ENCODE measurements at places on chromosomes 2 and 18. TPM values are rescaled to one million over a fixed set of nuclear protein-coding genes. Genes with fewer than 3 reads are reported as not detected.
A peak's percentile ranks its signal among the peaks of the same experiment; 100 is the strongest.

DNA sequence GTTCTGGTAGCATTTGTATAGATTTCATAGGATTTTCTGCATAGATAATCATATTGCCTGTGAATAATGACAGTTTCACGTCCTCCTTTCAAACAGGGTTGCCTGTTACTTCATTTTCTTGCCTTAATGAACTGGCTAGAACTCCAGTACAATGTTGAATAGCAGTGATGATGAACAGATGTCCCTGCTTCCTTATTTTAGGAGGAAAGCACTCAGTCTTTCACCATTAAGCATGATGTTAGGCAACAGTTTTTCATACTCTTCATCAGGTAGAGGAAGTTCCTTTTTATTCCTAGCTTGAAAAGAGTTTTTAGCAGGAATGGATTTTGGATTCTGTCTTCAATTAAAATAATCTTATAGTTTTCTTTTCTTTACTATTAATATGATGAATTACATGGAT is 39.7 kb downstream of the C2orf76 start:
- no peak for DNase-seq

DNA sequence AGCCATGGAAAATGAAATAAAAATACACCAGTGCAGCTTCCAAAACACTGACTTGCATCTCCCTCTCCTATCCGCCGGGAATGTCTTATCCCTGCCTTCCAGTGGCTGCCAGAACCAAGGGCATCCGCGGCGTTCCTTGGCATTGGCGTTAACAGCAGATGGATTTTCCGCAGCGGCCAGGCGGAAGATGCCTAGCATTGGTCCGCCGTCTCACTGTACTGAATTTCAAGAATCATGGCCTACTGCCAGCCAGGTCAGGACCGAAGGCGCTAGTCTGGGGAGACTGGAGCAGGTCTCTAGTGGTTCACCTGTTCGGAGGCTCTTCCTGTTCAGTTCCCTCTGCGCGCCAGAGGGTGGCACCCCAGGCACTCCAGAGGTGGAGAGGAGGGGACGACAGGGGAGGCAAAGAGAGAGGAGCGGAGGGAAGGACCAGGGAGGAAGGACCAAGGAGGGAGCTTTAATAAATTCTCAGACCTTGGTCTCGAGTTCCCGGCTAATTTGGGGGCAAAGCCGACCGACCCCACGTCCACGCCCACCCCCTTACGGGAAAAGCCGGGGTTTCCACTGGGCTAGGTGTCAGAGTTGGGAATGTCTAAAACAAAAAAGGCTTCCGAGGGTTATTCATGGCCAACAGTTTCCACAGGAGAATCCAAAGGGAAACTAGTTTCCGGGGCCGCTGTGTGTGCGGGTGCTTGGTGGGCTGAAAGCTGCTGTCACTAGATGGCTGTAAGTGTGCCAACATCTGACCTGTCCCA is 3.7 kb upstream of the BCL2L11 start:
- peak; percentile 77 for DNase-seq

GRCh38 chr2:119864318-119864717 is 104.6 kb downstream of the PTPN4 start:
- no peak for DNase-seq

Gene SLC4A3
- total RNA-seq: 5.6 TPM

Gene KCTD18
- 16.4 TPM for total RNA-seq

DNA sequence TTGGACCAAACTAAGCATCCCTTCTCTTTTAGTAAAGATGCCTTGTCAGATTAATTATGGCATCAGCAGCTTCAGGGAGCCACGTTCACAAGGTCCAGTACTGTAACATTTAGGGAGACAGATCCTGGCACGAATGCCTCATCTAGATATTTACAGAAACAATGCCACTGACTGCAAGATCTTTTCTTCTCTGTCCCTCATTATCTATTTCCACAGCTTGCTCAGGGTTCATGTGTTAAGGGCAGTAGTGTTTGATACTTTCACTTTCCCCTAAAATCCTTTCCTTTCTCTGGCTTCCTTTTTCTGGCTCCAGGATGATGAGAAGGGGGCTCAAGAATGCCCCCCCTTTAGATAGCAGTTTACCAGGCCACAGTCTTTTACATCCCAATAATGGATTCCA is 393.9 kb downstream of the BCL11A start:
- no peak for DNase-seq

Gene NYAP2
- total RNA-seq: not detected

Gene OSR1
- total RNA-seq: 2.2 TPM

DNA sequence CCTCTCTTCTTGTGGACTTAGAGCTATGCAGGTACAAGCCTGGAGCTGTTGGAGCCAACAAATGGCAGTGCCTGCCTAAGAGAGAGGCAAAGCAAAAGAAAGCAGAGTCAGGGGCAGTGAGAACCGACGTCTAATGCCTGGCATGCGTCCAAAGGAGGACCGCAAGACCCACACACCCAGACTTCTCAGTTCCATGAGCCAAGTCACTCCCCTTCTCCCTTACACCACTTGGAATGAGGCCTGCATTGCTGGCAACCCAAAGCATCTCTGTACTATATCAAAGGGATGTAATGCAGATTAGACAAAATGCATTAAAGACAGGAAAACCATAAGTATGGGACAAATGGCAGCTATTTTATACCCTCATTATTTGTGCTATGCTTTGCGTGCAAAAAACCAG is 49.9 kb upstream of the RNU4ATAC start:
- DNase-seq: peak; percentile 96

- no peak for DNase-seq
These were observed 83.4 kb upstream of the B3GNT7 start for GRCh38 chr2:231312066-231312465.

Gene MOGAT1
- total RNA-seq: not detected

GRCh38 chr2:74908748-74909444 is 49.5 kb upstream of the POLE4 start:
- no peak for DNase-seq

DNA sequence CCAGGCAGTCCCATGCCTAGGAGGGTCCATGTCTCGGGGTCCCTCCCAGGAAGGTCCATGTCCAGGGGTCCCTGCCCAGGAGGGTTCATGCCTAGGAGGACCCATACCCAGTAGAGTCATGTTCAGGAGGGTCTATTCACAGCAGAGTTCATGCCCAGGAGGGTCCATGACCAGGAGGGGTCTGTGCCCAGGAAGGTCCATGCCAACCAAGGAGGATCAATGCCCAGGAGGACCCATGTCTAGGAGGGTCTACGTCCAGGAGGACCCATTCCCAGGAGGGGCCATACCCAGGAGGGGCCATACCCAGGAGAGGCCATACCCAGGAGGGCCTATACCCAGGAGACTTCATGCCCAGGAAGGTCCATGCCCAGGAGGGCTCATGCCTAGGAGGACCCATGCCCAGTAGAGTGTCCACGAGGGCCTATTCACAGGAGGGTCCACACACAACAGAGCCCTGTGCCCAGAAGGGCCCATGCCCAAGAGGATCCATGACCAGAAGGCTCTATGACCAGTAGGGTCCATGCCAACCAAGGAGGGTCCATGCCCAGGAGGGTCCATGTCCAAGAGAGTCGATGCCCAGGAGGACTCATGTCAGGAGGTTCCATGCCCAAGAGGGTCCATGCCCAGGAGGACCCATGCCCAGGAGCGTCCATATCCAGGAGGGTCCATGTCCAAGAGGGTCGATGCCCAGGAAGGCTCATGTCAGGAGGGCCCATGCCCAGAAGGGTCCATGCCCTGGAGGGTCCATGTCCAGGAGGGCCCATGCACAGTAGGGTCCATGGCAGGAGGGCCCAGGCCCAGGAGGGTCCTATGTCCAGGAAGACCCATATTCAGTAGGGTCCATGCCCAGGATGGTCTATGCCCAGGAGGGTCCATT is 10.1 kb downstream of the GPR35 start:
- no peak for DNase-seq

DNA sequence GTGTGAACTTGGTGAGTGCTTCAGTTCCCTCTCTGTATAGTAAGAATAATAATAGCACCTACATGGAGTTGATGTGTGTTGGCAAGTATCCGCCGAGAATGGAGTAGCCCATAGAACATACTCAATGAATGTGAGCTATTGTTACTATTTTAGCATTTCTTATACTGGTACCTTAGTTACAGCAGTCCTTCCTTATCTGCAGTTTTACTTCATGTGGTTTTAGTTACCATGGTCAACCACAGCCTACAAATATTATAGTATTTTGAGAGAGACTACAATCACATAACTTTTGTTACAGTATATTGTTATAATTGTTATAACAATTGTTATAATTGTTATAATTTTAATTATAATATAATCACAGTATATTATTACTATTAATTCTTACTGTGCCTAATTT is 152.5 kb upstream of the RASGRP3 start:
- no peak for DNase-seq

GRCh38 chr2:203562268-203562667 is 27.2 kb upstream of the RAPH1 start:
- DNase-seq: peak; percentile 45

- peak; percentile 28 for DNase-seq
These were observed 111.3 kb downstream of the PRELID3A start for GRCh38 chr18:12518832-12519531.

All from fibroblast of villous mesenchyme (primary cell).